CD8-positive, alpha-beta memory T cell (primary cell): ENCODE measurements at places on chromosomes 11 and 22.

GRCh38 chr11:129738242-129738641, 77.4 kb upstream of the TMEM45B start:
- no peak for DNase-seq

- no peak for DNase-seq
Measured at GRCh38 chr11:77090046-77090372, 12.6 kb upstream of the OMP start.

DNA sequence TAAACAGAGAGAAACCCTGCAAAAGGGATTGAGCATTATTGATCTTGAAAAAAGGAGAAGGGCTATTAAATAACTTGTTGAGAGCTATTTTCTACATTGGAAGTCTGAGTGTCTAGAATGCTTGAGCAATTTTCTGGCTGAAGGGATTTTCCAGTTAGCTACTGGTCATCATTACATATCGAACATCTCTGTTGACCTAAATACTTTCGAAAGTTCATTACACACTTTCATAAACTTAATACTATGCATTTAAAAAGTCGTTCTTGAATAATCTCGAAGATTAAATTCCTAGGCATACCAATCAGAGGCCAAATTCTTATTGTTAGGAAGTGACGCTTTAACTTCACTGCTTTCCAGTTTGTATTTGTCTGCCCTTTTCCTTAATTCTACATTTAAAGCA, 13.7 kb downstream of the ETS1 start:
- DNase-seq: no peak

DNA sequence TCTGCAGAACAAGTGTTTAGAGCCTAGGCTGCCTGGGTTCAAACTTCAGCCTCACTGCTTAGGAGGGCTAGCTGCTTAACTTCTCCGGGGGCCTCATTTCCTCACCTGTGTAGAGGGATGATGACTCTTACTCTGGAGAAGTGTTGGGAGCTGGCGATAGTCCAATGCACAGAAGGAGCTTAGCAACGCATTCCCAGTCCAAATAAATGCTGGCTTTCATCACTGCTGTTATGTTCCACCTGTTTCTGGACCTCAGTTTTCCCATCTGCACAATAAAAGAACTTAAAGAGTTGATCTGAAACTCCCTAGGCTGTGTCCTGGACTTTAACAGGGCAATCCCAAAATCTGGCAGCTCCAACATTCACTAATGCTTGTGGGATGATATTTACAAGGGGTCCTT, 337.8 kb downstream of the MIAT start:
- DNase-seq: no peak

- DNase-seq: no peak
Measured at GRCh38 chr11:84890676-84891075, 736.5 kb downstream of the DLG2 start.

- no peak for DNase-seq
Measured at GRCh38 chr11:46991391-46991790, 54.8 kb downstream of the CSTPP1 start.

DNA sequence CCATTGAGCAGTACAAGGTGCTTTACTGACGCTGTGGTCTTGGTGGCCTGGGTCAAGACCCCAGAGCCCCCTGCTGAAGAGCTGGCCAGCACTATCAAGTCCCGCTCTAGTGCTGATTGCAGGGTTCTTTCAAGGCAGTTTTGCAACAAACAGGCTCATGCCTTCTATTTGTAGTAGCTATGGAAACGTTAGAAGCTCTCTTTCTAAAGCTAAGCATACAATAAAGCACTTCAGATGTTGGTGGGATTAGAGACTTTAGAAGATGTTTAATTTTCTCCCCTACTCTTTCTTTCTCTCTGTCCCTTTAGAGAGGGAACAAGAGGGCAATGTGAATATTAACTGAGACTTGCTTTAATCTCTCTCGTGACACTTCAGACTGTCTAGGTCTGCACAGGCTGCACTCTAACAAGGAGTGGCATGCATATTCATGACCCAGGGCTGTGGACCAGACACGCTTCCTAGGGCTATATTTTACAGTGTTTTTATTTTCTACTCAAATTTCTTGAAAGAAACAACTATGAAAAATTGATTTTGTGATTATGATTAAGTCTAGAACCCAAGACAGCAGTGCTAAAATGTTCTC, 138.6 kb downstream of the WNT7B start:
- no peak for DNase-seq

- DNase-seq: no peak
Measured at GRCh38 chr11:11533057-11533456, 88.7 kb downstream of the GALNT18 start.

GRCh38 chr11:65619281-65619928, 3.8 kb downstream of the PCNX3 start:
- DNase-seq: no peak
